ENCODE measurements at places on chromosomes 6 and 20. TPM values are rescaled to one million over a fixed set of nuclear protein-coding genes. Genes with fewer than 3 reads are reported as not detected.

C20orf202 gene
- total RNA-seq = not detected

NELFE gene
- 74.3 TPM for total RNA-seq

DNA sequence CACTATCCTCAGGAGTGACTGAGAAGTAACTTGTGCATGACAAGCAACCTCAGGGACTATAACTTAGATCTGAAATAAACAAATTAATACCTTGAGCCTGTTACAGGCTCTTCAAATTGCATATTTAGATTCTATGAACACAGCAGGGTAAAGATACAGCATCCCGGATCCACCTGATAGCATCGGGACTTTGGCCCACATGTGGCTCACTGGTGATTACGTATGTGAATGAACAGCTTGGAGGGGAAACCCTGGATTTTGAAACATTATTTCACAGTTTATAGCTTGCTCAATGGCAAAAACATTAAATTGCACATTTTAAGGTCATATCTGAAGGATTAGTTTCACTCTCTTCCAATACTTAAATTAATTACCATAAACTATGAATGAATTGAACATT is 133.2 kb downstream of the KHDRBS2 start:
- no peak for DNase-seq

DNA sequence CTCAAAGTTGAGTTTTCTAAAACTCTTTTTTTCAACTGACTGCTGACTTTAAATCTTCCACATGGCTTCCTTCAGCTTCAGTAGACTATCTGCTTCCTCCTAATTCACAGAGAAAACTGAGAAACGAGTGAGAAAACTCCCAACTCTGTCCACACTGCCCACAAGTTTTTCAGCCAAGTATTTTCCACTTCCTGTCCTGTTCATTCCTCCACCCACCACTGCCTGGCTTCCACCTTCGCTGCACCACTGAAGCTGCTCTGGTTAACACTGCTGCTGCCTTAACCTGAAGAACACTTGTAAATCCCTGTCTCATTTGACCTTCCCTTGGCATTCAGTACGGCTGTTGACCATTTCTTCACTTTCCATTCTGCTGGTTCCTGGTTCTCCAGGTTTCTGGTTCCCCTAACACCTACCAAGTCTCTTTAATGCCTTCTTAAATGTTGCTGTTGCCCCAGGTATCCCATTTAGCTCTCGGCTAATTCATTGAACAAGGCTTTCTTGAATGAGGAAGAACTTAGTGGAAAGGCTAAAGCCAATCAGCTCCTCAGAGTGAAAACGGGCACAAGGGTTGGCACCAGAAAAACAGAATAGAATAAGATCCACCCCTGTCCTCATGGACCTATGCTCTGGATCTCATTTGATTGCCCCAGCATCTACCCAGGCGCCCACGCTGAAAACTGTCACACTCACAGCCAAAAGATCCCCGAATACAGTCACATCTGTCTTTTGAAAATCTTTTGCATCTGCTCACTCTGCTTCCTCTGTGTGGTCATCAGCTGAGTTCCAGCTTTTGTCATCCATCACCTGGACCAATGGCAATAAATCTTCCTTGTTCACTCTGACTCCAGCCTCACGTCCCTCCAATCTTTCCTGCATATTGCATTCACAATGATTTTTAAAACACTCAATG is 104.4 kb upstream of the TAB2 start:
- DNase-seq = peak; percentile 71

GRCh38 chr6:132596201-132596600 is 6.7 kb upstream of the TAAR5 start:
- DNase-seq = no peak

GRCh38 chr20:62837790-62838127 is 20.9 kb downstream of the COL9A3 start:
- no peak for DNase-seq

- no peak for DNase-seq
These were observed 142.3 kb downstream of the UNC5CL start for GRCh38 chr6:40896696-40897095.

DNA sequence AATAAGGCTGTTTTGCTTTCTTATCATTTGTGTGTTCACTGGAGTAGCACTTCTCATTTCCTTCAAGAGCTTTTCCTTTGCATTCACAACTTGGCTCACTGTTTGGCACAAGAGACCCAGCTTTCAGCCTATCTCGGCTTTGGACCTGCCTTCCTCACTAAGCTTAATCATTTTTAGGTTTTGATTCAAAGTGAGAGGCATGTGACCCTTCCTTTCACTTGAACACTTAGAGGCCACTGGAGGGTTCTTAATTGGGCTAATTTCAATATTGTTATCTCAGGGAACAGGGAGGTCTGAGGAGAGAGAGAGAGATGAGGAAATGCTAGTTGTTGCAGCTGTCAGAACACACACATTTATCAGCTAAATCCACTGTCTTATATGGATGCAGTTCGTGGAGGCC is 82.9 kb upstream of the SCAF8 start:
- no peak for DNase-seq

DNA sequence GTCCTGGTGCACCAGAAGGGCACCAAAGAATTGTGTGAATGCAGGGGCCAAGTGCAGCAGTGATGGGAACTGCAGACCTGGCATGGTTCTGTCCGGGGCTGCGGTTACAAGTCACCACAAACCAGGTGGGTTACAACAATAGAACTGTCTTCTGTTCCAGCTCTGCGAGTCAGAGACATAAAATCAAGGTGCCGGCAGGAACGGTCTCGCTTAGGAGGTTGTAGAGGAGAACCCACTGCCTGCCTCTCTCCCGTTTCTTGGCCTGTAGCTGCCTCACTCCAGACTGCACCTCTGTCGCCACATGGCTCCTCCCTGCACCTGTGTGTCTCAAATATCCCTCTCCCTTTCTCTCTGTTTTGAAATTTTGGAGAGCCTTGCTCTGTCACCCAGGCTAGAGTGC is 143.3 kb downstream of the TAF4 start:
- no peak for DNase-seq

- DNase-seq = no peak
These were observed 208.1 kb downstream of the OGFRL1 start for GRCh38 chr6:71496722-71497033.

GRCh38 chr6:104653781-104654180 is 205.9 kb downstream of the HACE1 start:
- no peak for DNase-seq

BPIFB4 gene
- total RNA-seq = not detected

DNA sequence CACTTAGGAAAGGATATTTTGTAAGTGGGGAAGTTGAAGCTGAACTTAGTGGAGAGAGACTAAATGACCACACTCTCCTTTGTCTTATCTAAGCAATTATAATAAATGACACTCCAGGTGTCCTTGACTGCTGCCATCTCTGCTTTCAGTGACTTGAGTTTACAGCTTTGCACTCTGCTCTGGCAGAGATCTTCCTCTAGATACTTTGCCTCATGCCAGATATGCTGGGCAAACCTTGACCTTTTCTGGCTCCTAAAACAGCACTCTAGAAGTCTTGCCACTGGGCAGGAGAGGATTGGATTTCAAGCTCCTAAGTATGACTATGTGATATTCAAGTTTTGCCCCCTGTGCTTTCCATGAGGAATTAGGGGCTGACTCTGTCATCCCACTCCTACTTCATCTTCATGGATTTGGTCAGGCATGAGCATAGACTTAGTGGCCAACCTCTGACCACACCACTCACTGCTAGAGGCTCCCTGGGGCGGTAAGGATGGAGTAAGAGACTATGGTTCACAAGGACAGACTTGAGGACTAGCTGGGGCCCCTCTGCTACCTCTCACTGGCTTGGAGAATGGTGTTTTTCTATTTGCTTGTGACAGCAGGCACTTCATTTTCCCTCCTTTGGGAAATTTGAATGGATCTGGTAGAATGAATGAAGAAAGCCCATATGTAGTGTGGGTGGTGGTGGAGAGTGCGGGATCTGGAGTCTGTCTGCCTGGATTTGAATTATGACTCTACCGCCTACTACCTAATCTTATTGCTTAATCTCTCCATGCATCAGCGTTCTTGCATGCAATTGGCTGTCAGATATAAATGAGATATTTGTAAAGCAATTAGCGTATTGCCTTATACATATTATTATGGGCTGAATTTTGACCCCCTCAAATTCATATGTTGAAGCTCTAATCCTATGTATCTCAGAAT is 191.4 kb downstream of the REV3L start:
- DNase-seq = no peak

DNA sequence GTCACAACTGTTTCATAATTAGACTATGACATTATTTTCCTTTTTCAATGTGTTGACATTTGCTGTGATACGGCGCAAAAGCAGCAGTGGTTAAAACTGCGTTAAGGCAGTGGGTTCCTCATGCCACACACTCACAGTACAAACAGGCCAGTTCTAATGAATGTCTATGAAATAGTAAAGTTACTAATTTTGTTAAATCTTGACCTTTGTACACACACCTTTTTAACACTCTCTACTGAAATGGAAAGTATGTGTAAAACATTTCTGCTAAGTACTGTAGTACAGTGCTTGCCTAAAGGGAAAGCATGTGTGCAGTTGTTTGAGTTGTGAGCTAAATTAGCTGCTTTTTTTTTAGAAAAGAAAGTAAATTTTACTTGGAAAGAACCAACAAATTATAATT is 60.3 kb downstream of the CDS2 start:
- no peak for DNase-seq

- DNase-seq = no peak
These were observed 90.5 kb upstream of the EPB41L1 start for GRCh38 chr20:36063916-36064657.

GRCh38 chr6:7261852-7262461 is 51.0 kb downstream of the SSR1 start:
- no peak for DNase-seq

PSORS1C1 gene
- total RNA-seq = 0.33 TPM

PDE7B gene
- total RNA-seq = 1.1 TPM

GRCh38 chr20:10171864-10172751 is 46.5 kb upstream of the SNAP25 start:
- peak; percentile 75 for DNase-seq

DNA sequence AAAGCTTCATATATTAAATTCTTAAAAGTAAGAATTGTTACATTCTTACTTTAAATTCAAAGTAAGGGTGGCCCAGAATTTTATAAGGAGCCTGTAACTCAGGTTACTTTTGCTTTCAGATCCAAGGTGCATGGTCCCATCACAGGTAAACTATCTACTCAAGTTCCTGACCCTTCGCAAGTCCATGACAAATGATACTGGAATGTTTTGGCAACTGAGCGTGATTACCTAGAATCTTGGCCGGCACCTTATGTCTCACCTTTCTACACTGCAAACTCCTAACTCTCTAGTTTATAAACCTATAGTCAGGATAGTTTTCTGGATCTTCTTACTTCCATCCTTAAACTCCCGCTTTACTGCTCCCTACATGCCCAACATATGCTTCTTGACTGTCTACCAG is 67.9 kb upstream of the HMGN3 start:
- DNase-seq = no peak

PGC gene
- total RNA-seq = not detected

DNA sequence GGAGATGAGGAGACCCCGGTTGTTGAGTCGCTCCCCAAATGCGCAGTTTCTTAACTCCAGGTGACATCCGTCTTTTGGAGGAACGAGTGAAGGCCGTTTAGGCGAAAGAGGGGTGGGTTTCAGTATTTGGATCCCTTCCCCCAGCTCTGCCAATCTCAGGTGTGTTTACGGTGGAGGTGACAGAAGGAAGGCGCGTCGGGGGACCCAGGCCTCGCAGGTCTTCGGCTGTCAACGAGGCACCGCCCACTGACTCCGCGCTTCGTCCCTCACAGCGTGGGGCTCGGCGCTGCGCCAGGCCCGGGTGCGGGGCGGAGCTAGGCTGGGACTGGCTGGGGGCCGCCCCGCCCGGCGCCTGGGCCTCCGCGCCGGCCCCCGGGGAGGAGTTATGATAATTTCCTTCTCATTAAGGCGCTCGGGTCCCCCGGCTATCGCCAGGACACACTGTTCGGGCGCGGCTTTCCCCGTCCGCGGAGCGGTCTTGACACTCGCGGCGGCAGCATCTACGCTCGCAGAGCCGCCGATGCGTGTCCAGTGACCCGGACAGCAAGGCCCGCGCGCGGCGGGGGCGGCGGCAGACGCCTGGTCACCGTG is at the start of gene TFAP2C:
TSS of gene TFAP2C (plus strand) at position 434 of the 591 bp plus-strand sequence. CDS start 239 bp downstream, outside the sequence.
- DNase-seq = peak; percentile 68

DNA sequence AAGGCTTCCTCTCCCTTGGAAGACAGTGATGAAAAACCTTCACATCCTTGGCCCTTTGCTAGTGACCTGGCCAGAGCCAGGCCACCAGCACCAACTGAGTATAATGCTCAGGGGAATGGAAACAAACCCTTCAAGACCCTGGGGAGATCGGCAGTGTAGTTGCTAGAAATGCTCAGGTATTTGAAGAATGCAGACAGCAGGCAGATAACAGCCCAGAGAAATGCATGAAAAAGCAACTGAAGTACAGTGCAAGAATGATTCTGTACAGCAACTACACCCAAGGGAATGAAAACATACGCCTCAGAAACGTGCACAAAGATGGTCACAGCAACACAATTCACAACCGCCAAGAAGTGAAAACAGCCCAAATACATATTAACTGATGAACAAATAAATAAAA is 41.1 kb downstream of the PPP1R3G start:
- no peak for DNase-seq

GRCh38 chr20:10218536-10219451 is at the start of gene SNAP25:
SNAP25 (plus strand) TSS chr20:10218830; CDS start chr20:10275492, 56,662 bp downstream.
- peak; percentile 75 for DNase-seq

- DNase-seq = no peak
These were observed 559.5 kb downstream of the UTRN start for GRCh38 chr6:144844596-144844995.

SPATS1 gene
- total RNA-seq = not detected

DNA sequence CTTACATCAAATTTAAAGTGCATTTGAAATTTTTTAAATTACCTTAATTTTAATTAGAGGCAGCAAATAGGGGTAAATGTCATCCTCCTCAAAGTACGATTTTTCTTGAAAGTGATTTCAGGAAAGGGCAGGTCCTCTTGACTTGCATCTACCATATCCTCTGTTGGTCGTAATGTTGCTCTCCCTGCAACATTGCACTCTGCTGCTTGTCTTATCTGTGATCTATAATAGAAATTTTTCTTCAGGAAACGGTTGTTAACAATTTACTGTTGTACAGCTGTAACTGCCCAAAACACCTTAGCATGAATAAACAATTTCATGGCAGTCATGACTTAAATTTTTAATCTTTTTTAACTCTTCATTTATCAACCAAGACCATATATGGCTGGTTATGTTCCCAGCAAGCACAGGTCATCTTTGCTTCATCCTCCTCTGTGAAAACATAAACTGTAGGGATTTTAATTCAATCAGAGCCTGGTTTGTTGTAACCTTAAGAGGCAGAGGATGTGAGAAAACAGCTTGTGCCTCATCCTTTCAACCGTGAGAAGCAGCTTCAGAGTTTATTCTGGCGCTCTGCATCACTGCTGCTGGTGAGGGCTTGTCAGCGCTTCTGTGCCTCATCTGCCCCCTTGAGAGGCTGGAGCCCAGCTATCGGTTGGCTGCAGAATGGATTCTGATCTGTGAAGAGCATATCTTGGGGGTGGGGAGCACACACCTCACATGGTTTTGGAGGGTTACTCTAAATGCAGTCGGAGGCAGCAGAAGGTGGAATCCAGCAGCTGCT is 56.0 kb downstream of the CTNNBL1 start:
- DNase-seq = no peak

NFS1 gene
- 43.2 TPM for total RNA-seq
